ENCODE measurements at places on chromosomes 6 and 20.
A peak's percentile ranks its signal among the peaks of the same experiment; 100 is the strongest.

DNA sequence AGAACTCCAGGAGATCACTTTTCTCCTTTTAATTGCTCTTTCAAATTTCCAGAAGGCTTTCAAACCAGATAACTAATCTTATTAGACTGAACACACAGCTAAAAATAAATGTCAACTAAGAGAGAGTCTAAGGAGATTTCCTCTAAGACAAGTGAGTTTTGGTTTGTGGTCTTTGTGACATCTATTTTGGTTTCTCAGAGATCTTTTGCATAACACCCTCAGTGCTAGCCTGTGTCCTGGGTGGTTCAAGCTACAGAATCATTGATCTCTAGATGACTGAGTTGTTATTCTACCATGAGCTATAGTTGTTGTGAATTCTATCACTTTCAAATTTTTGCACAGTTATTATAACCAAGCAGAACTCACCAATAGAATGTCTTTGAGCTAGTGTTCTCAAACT, 49.1 kb upstream of the PLCB4 start:
- no peak for DNase-seq

GRCh38 chr6:39061182-39061581, 12.6 kb downstream of the GLP1R start:
- DNase-seq = no peak

DNA sequence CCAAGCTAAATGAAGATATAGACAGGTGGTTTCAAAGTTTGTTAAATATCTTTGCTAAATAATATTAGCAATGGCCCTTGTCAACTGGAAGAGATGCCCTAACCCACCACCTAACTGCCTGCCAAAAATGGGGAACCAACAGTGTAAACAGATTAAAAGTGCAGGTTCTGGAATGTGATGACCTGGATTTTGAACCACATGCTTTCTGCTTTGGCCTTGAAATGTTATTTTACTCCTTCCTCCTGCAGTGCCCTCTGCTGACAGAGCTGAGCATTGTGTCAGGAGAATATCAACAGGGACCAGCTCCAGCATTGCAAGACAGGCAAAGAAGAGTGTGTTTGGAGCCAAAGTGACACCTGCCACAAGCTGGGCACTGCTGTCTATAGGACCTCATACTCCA, 226.6 kb downstream of the MYLK4 start:
- no peak for DNase-seq

DNA sequence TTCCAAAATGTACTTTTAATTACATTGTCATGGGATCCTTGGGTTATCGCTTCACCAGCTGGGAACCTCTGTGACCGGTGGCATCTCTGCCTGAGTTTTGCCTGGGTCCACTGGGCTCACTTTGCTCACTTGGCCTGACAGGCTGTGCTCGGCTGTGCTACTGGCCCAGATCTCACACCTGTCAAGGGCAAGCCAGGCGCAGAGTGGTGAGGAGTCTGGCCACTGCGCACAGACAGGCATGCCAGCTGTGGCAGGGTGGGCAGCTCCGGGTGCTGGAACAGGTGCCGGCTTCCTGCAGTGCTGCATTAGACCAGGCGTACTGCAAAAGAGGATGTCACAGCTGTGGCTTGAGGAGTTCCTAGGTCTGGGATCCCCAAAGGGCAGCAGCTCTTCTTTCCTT, 489.8 kb downstream of the TENT5A start:
- no peak for DNase-seq

- peak; percentile 64 for DNase-seq
Observed at GRCh38 chr6:108782179-108783041, 65.8 kb upstream of the ARMC2 start.

DNA sequence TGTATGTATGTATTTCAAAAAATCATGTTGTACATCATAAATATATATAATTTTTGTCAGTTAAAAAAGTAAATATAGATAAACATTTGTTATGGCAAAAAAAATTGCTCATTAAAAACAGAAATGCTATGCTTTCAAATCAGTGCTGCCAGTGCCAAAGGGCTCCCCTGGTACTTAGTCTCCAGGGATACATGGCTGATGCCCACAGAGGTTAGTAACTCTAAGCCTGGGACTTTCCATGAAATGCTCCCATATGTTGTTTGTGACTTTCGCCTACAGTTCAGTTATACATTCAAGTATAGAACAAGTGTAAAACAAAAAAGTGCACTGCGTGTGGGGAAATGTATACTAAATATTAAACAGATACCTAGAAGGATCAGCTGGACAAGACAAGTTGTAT, 104.0 kb downstream of the TENT5A start:
- no peak for DNase-seq

- no peak for DNase-seq
Observed at GRCh38 chr20:16201191-16201590, 372.1 kb downstream of the KIF16B start.

DNA sequence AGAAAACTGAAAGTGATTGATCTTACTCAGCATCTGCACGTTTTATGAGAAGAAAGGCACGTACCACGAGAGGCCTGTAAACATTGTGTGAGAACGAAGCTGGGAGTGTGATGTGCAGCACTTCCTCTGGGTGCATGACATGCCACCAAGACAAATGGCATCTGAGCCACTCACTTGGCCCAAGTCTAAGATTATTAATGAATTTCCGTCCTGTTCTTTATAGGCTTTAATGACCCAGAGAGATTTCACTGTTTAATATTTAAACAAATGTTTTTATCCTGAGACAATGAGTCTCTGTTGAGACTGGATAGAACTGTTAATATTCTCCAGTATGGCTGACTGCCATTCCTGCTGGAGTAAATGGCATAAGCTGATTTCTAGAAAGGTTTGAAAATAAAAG, 172.6 kb upstream of the PHACTR1 start:
- no peak for DNase-seq

- no peak for DNase-seq
Observed at GRCh38 chr6:42745083-42745639, 742 bp downstream of the TBCC start.

GRCh38 chr20:15674253-15675060, 898.8 kb downstream of the KIF16B start:
- DNase-seq = no peak

GRCh38 chr6:45591890-45592289, 214.2 kb upstream of the SUPT3H start:
- no peak for DNase-seq

GRCh38 chr6:167058261-167058660, 59.1 kb downstream of the CEP43 start:
- DNase-seq = no peak

- no peak for DNase-seq
Observed at GRCh38 chr20:63175038-63175895, 40.7 kb downstream of the YTHDF1 start.

- DNase-seq = no peak
Observed at GRCh38 chr6:14883921-14884320, 361.9 kb upstream of the JARID2 start.

DNA sequence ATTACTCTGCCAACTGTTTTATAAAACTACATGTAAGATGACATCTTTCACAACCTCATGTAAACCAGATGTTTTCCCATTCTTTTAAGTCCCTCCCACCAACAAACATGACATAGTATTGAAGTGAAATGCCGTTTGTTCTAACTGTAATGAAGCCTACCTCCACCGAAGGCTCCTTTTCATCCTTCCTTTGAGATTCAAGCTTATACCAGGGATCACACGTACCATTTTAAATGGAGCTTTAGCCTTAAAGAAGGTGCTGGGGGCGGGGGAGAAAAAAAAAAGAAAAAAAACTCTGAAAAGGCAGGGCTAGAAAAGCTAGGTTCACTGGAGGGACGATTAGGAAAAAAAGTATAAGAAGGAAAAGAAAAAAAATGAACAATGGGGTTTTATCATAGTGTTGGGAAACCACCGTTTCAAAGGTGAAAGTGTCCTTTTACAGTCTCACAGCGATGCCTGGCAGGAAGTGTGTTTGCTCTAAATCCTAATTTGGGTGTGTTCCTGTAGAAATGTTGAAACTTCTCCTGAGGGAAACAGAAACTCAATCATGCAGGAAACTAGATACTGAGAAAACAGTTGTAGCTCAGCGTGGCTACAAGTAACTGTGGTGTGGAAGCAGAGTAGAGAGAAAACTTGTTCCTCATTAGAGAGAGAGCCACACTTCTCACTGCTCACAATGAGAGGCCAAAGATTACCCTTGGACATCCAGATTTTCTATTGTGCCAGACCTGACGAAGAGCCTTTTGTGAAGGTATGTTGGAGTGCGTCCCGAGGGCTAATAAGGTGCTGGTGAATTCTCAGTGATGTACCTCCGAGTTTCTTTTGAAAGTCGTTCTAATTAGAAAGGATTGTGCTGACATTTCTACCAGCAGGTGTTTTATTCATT, 37.6 kb upstream of the HINT3 start:
- peak; percentile 34 for DNase-seq

GRCh38 chr6:108116546-108117426, 42.2 kb upstream of the OSTM1 start:
- no peak for DNase-seq

GRCh38 chr6:140388192-140388802, 1013.8 kb upstream of the CITED2 start:
- no peak for DNase-seq

DNA sequence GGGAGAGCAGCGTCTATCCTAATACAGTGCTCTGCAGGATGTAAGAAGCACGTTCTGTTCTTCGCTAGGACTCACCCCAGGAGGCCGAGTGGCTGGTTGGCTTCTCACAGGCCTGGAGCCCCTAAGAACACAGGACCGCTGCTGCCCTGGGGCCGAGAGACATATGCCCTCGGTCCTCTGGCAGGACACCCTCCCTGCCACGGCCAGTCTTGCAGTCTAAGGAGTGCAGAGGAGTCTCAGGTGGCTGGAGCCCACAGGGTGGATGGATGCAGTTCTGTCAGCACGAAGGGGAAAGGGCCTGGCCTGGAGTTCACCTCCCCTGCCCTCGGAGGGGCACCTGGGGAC, 96.5 kb downstream of the SMOC2 start:
- no peak for DNase-seq

DNA sequence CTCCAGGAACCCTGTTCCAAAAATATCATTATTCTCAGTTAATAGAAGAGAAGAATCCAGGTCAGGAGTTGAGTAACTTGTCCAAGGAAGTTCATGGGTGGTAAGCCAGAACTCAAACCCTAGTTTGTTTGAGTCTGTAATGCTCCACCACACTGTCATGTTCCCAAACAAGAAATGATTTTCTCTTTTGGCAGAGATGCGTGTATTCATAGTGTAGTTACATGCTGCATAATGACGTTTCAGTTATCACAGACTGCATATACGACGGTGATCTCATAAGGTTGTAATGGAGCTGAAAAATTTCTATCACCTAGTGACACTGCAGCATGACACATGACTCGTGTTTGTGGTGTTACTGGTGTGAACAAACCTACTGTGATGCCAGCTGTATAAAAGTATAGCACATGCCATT, 102.6 kb downstream of the TULP4 start:
- no peak for DNase-seq

GRCh38 chr6:25921525-25922203, 8.8 kb downstream of the SLC17A2 start:
- DNase-seq = no peak

DNA sequence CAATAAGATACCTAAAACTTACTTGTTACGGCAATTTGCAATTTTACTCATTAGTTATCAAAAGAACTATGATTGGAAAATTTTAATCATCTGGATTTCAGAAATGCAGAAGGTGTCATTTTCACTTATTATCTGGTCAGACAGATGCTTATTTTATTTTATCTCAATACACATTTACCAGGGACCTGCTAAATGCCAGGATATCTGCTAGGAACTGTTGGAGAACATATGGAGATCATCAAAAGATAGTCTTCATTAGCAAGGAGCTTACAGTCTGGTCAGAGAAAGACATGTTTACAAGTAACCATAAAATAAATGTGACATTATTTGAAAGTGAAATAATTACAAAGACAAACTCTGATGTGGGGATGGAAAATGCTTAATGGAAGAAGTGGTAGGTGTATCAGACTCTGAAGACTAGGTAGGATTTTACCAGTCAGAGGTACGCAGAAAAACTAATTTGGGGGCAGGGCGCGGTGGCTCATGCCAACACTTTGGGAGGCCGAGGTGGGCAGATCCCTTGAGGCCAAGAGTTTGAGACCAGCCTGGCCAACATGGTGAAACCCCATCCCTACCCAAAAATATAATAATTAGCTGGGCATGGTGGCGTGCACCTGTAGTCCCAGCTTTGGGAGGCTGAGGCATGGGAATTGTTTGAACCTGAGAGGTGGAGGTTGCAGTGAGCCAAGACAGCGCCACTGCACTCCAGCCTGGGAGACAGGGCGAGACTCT, 137.8 kb downstream of the MYB start:
- no peak for DNase-seq

GRCh38 chr6:22062807-22063408, 233.9 kb downstream of the PRL start:
- peak; percentile 18 for DNase-seq

GRCh38 chr6:35945650-35946025, 24.7 kb upstream of the SRPK1 start:
- DNase-seq = no peak

- DNase-seq = no peak
Observed at GRCh38 chr20:10654630-10655029, 19.2 kb downstream of the JAG1 start.

DNA sequence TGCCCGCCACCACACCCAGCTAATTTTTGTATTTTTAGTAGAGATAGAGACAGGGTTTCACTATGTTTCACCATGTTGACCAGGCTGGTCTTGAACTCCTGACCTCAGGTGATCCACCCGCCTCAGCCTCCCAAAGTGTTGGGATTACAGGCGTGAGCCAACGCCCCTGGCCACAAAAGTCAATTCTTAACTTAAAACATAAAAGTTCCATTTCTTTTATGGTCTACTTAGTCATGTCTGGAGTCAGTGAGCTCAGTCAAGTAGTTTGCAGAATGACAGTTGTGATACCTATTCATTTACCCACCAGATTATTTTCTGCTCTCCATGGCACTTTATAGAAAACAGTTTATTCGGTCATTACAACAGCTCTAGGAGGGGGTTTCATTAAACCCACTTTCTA, 103.1 kb upstream of the ESR1 start:
- no peak for DNase-seq

DNA sequence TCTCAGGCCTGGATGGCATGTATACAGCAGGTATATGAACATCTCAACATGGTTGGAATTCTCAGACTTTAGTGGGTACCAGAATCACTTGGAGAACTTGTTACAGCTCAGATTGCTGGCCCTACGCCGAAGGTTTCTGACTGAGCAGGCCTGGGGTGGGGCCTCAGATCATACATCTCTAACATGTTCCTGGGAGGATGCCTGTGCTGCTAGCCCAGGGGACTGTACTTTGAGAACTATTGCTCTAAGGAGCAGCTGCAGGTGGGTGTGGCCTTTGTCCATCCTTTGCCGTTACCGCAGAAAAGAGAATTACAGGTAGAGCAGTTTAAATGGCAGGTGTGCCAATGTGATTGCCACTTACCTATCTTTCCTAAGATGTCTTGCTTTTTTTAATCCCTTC, 310.5 kb upstream of the JAG1 start:
- no peak for DNase-seq

DNA sequence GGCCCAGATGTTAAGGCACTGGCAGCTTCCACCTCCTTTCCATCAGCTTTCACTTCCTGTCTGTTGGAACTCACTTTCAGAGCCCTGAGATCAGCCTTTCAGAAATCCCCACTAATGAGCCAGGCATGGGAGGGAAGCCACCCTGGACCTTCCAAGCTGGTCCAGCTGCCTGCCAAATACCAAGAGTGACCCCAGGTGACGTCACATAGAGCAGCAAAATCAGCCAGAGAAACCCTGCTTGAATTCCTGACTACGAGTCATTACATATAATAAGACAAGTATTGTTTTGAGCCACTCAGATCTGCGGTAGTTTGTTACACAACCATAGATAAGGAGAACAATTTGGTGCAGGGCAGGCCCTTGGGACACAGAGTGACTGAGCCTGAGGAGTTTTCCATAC, 556.0 kb upstream of the JAG1 start:
- no peak for DNase-seq
